ENCODE measurements at places on chromosomes 7 and 10.

- no peak for DNase-seq
Observed at GRCh38 chr7:1004018-1004852, 21.3 kb downstream of the CYP2W1 start.

- no peak for DNase-seq
Observed at GRCh38 chr10:117745301-117745700, 202.8 kb downstream of the EMX2 start.

DNA sequence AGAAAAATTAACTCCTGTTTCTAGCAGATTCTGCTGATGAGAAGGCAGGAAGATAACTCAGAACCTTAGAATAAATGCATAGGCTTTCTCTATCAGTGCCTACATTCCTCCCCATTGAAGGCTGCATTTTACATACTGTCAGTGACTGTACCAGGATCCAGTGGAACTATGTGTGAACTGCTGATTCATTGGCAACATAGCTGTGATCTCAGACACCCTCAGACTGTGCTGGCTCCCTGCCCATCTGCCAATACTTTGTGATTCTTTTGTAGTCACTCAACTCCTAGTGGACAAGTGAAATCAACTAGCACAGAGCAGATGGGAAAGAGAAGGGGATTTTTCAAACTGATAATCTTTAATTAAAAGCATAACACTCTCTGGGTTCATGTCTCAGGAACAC lies 375.8 kb downstream of the MDFIC start:
- no peak for DNase-seq

- no peak for DNase-seq
Observed at GRCh38 chr10:17659365-17659764, 15.4 kb downstream of the STAM start.

DNA sequence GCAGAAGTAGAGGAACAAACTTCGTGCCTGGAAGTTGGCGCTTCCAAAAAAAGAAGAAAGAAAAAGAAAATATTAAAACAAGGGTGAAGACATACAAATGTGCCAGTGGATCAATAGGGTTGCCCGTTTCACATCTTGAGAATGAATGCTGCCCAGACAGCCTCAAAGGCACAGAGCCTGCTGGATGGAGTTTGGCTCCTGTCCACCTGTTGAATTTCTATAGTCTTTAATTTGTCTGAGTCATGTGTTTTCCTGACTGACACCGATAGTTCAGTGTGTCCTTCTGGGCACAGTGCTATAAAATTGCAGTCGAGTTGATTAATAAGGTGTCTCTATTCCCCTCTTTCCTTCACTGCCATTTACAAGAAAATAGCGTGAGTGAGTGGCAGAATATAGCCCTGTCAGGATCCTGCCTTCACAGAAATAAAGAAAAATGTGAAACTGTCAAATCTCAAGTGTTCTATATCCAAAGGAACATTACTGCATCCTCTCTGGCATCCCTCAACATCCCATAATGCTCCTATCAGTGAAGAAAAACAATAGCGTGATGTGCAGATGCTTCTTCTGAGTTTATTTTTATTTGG lies 471.3 kb upstream of the AUTS2 start:
- DNase-seq: no peak

DNA sequence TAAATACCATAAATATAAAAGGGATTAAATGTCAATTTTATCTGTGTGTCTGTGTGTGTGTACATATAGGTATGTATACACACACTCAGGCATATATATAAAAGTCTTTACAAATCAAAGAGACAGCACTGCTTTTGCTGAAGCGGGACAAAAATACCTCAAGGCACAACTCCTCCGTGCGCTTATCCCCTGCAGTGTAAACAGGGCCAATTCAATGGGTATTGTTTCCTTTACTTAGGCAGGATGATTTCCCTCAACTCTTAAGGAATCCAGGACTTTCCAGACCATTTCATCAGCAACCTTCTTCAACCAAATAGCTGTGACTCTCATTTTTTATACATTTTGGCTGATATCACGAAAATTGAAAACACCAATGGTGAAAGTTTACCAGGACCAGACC lies 227.7 kb downstream of the CRPPA start:
- no peak for DNase-seq

- DNase-seq: peak; percentile 26
Observed at GRCh38 chr10:22252224-22252800, 34.5 kb upstream of the EBLN1 start.

GRCh38 chr7:35386082-35386815 lies 132.3 kb upstream of the TBX20 start:
- no peak for DNase-seq

GRCh38 chr10:55837273-55837672 lies 523.8 kb downstream of the ZWINT start:
- DNase-seq: no peak

DNA sequence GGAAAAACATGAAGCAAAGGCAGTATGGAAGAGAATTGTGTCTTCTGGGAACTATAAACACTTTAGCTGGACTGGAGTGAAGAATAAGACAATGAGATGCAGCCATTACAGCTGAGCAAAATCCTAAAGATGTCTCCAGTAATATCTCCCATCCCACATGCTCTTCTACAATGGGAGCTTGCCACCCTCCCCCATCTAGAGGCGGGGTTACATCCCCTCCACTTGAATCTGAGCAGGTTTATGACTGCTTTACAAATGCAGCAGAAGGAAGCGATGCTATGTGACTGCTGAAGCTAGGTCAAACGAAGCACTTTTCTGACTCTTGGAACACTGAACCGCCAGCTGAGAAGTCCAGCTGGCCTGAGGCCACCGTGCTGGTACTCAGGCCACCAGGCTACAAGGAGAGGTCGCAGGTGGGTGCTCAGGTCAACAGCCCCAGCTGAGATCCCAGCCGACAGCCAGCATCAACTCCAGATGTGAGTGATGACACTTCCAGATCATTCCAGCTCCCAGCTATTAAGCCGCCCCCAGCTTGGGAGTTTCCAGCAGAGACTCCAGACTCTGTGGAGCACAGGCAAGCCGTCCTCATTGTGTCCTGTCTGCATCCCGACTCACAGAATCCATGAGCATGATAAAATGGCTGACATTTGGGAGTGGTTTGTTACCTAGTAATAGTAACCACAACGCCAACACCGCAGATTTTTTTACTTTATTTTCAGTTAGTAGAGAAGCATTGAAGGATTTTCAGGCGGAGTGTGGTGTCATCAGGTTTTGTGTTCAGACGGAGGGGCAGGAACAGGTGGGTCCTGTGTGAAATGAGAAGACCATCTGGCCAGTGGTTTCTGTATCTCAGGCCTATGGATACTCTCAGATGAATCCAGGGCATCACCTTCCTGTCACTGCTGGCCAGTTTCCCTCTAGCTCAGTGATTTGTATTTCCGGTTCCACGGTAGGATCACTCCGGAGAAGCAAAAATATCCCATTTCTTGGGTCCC lies 89.3 kb downstream of the NPY start:
- no peak for DNase-seq

DNA sequence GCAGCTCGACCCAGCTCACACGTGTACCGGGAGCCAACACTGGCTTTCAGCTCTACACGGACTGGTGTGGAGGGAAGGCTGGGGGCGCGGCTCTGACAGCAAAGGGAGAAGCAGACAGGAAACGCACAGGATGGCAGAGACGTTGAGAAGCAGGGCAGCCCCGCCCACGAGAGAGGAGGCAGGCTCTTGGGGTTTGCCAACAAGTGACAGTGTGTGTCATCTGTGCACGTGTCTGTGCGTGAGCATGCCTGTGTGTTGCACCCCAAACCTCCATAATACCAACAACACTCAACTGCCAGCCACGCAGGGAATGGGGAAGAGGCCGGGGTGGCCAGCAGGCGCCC lies 64.4 kb upstream of the PDGFA start:
- DNase-seq: peak; percentile 93

DNA sequence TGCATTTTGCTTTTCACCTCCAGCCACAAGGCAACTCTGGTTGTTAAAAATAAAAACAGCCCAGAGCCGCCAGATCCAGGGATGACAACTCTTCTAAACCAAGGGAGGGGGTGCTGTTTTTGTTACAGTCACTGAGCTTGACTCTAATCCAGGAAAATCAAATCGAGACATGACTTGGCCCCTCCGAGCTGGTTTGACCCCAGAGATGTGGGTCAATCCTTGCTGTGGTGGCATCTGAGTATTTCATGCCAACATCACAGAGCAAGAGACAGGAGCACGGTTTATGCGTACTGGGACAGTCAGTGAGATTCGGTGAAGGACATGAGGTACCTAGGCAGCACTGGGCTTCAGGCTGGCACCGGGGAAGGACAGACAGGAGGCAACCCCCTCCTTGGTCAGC lies 88.8 kb upstream of the ZMIZ1 start:
- DNase-seq: no peak

DNA sequence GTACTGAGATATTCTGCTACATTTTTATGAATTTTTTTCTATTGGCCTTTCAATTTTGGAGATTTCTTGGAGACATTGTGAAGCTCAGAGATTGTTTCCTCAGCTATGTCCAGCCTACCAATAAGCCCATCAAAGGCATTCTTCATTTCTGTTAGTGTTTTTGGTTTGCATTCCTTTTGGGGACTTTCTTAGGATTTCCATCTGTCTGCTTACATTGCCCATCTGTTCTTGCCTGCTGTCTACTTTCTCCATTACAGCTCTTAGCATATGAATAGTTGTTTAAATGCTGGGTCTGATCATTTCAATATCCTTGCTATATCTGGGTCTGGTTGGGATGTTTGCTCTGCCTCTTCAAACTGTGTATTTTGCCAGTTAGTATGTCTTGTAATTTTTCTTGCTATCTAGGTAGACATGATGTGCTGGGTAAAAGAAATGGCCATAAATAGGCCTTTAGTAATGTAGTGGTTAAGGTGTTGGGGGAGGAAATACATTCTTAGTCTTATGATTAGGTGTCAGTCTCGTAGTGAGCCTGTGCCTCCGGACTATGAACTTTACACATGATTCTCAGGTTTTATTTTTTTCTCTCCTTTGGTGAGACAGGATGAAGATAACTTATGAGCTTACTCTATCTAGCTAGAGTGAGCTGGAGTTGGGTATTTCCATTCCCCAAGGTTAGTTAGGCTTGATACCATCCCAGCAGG lies 32.6 kb upstream of the NME8 start:
- DNase-seq: no peak

- DNase-seq: no peak
Observed at GRCh38 chr10:71767420-71768035, 5.8 kb downstream of the VSIR start.

DNA sequence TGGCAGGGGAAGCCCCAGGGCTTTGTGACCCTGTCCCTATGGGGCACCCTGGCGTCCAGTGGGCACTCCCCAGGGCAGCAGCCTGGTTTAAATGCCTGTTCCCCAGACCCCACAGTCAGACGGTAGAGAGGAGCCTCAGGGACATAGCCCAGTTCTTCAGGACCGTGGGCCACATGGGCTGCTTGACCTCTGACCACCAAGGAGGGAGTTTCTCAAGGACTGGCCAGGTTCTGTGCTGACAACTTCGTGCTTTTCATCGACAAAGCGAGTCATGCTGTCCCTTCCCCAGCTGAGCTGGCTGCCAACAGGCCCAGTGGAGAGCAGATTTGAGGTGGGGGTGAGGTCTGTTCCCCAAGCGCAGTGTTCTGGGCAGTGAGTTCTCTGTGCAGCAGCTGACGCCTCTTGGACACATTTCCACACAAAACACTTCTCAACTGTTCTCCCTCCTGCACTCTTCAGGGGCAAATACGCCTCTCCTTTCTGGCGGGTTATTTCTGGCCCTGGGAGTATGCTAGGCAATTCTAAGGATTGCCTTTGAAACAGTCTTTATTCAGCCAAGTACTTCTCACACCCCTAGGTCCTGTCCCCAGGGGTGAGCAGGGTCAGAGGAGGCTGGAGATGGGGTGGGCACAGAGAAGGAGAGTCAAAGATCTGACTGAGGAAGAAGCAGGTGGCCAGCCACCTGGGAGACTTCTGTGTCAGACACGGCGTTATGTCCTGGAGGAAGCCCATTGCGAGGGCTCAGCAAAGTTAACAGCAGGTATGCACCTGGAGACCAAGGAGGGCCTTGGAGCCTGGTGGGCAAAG lies 57.3 kb upstream of the CAMK2B start:
- no peak for DNase-seq

GRCh38 chr10:19921300-19922140 lies 105.3 kb downstream of the PLXDC2 start:
- no peak for DNase-seq

GRCh38 chr10:98226508-98227144 lies 41.4 kb downstream of the LOXL4 start:
- no peak for DNase-seq

DNA sequence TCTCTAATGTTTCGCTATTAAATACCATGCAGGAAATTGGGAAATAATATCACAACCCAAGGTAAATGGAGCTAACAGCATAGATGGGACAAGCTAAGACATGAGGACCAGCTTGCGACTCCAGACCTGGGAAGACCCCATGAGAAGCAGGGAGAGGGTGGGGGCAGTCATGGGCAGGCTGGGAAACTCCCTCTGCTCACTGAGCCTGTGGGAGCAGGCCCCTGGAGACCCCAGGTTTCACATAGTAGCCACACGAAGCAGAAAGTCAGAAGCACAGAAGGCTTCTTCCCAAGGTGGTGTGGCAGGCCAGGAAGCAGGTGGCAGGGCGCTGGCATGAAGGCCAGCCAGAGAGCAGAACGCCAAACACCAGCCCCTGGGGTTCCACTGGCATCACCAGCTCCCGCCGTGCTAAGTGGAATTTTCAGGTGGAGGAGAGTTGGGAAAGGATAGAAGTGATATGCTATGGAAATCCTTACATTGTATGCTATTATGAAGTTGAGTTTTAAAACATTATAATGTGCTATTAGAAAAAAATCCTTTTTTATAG lies 99.9 kb upstream of the RNF32 start:
- no peak for DNase-seq

DNA sequence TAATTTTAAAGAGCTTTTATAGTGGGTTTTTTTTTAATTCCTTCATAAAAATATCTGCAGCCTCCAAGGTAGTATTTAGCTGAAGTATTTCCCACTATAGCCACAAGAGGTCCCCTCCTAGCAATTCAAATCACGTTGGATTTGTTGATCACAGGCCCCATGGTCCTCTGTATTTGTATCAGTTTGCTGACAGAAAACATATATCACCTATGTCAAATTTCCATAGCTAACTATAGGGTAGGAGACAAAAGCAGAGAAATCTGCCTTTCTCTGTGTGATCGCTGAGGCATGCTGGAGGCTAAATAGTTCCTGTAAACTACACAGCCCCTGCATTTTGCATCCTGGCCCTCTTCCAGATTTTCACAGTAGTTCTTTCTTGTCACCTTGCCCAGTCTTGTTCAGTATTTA lies 1.7 kb upstream of the CTNNA3 start:
- DNase-seq: peak; percentile 59

- DNase-seq: no peak
Observed at GRCh38 chr10:33418301-33418700, 83.8 kb upstream of the NRP1 start.

GRCh38 chr10:625751-626711 lies 63.4 kb downstream of the DIP2C start:
- no peak for DNase-seq
